ENCODE measurements at places on chromosomes 16 and 17.

DNA sequence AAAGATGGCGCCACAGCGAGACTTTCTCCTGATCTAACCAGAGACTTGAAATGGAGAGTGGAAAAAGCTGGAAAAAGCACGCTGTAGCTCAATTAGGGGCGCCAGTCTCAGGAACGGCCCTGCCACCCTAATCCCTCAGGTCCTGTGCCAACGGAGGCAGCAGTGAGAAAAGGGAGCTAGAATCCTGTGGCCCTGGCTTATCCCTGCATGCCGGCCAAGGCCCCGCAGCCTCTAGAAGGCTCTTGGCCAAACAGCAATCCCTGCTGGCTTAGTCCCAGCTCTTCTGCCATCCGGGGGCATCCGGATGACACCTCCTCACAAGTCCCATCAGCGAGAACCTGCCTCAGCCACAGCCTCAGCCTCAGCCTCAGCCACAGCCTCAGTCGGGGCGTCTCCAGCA, 69.8 kb downstream of the MRM3 start:
- no peak for DNase-seq

DNA sequence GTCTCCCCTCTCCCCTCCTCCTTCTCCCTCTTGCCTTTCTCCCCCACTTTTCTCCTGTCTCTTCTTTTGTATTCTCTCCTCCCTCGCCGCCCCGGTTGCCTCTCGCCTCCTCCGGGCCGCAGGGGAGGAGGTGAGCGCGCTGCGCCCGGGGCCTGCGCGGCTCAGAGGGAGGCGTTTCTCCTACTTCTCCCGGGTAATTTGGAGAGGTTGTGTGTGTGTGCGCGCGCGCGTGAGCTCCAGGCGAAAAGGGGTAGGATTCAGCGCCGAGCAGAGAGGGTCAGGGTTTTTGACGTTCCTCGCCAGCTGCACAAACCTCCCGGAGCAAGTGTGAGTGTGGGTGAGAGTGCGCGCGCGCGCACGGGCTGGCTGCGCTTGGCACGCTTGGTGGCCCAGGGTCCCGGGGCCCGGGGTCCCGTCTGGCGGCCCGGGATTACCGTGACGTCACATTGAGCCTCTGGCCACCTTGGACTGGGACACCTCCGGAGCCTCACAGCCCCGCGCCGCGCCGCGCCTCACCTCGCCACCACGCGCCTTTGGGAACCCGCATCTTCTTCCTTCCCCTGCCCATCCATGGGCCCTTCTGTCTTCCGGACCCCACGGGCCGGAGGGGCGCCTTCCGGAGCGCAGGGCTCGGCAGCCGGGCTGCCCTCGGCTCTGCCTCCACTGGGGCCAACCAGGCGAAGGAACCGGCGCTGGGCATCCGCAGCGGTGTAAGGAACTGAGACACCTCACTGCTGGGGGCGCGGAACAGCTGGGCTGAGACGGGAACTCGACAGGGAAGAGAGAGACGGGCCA, 479 bp downstream of the IRX6 start:
- no peak for DNase-seq

- DNase-seq, result no peak
Measured at GRCh38 chr17:33779234-33779591, 475.9 kb upstream of the CCL2 start.

- no peak for DNase-seq
Measured at GRCh38 chr16:71345031-71345430, 13.5 kb upstream of the CALB2 start.

DNA sequence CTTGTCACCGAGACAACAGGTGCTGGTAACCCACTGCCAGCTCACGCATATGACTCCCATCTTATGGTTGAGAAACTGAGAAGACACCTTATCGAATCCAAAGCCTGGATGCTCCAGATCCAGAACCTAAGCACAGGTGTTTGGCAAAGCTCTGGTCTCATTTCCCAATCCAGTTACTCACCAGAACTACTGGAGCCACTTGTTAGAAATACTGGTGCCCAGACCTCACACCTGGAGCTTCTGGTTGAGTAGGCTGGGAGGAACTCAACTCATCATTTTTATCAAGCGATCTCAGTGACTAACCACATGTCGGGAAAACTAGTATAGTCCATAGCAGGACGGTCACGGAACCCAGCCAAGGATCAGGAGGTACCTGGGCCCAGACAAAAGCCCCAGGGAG, 86.7 kb upstream of the RCVRN start:
- no peak for DNase-seq

DNA sequence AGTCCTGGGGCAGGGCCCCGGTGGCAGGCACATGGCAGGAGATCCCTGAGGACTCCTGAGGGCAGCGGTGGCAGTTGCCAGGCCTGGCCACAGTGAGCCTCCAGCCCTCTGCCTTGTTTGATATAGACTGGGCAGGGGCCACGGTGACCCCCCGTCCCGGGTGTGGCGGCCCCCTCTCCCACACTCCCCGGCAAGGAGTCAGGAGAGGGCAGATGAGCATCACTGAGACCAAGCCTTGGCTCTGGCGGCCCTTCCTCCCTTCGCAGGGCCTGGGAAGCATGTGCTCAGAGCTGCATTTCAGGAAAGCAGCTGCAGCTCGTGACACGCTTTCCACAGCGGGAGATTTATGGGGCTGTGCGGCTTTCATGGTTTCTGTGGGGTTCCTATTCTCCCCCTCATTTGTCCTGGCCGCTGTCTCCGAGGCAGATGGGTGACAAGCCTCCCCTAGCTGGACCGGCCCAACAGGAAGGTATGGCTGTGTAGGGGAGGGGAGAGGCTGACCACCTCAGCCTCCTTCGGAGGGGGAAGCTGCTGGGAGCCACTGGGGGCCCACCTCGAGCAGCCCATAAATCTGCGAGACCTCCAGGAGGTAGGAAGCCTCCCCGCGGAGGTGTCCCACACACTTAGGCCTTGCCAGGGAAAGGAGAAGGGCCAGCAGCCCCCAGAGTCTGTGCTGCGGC, 211.4 kb downstream of the NTN1 start:
- no peak for DNase-seq

- DNase-seq, result no peak
Measured at GRCh38 chr17:81159611-81160265, 5.6 kb upstream of the PVALEF start.

DNA sequence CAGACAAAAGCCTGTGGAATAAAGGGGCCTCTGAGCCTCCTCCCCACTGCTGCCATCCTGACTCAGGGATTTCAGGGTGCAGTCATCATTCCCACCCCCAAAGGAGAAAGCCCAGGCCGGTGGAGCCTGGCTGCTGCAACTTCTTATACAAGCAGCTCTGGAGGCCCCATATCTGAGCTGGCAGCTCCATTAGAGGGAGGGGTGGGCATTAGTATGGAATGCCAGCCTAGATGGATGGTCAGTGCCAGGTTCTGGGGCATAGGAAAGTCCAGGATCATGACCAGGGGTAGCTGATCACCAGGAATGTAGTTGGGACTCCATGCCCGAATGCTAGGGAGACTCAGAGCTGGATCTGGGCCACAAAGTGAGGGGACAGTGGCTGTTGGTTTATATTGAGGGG, 581.0 kb downstream of the KCNJ18 start:
- no peak for DNase-seq

GRCh38 chr17:14505606-14506005, 204.7 kb downstream of the HS3ST3B1 start:
- no peak for DNase-seq

GRCh38 chr16:54744998-54745397, 185.7 kb upstream of the IRX5 start:
- DNase-seq, result no peak

DNA sequence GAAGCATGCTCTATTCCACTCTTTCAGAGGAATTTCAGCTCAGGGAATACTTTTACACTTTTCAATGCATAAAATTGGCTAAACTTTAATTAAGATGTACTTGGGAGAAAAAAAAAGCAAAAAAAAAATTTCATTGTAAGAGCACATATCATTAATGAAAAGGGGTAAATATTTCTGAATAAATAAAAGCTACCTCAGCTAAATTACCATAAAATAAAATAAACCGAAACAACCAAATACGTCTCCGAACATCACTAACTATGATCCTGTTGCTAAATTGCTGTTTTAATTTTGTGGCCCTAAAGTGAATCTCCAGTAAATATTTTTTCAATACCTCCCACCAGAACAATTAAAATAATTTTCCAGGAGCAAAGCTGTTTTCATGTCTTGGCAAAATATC, 203.7 kb upstream of the KCNJ16 start:
- no peak for DNase-seq

DNA sequence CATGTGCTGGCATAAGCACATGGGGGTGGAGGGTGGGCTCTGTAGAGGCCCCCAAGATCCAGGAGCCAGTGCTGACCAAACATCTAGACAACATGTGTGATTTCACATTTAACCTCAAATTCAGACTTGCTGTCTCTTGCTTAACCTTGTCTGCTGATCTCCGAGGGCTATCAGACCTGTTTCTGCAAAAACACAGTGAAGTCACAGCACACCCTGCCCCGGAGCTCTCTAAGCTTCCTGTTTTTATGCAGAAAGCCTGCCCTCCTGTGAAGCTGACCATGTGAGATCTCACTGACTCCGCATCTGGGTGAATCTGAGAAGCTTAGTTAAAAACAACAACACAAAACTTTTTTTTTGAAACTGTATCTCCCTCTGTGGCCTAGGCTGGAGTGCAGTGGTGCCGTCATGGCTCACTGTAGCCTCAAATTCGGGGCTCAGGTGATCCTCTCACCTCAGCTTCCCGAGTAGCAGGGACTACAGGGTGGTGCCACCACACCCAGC, 6.6 kb upstream of the DPEP2 start:
- DNase-seq, result no peak

- no peak for DNase-seq
Measured at GRCh38 chr16:89737341-89738071, 16.2 kb downstream of the ZNF276 start.

DNA sequence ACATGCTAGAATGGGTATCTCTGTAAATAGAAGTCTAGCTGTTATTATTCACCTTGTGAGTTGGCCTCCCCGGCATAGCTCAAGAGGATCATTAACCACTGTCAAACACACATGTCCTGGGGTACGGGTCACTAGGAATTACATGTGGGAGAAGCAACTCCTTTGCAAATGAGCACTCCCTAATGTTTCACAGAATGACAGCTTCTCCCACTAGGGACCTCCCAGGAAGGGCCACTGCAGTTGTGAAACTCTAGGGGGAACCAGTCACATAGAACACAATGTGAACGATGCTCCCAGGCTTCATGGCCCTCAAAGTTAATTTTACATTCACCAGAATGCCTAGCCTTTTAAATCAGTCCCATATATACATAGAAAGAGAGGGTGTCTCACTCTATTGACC, 12.4 kb upstream of the ZNF19 start:
- DNase-seq, result no peak

DNA sequence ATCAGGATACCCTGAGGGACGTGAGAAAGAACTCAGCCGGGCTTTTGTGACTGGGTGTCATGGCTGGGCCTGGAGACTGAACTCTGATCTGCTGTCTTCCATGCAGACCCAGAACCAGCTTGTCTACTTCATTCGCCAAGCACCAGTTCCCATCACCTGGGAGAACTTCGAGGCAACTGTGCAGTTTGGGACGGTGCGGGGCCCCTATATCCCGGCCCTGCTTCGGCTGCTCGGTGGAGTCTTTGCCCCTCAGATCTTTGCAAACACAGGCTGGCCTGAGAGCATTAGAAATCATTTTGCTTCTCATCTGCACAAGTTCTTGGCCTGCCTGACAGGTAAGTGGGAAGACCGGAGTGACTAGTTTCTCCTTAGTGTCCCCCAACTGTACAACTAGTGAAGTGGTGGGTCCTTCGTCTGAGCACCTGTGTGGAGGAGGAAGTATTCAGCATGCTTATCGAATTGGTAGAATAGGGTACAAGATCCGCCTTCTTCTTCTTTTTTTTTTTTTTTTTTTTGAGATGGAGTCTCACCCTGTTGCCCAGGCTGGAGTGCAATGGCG, 15.5 kb downstream of the DNAH2 start:
- no peak for DNase-seq

Measured in dorsolateral prefrontal cortex (tissue), 122 donors.